ENCODE measurements at places on chromosomes 6 and 20.

- no peak for DNase-seq
These were observed 80.4 kb downstream of the AK9 start for GRCh38 chr6:109610590-109610989.

DNA sequence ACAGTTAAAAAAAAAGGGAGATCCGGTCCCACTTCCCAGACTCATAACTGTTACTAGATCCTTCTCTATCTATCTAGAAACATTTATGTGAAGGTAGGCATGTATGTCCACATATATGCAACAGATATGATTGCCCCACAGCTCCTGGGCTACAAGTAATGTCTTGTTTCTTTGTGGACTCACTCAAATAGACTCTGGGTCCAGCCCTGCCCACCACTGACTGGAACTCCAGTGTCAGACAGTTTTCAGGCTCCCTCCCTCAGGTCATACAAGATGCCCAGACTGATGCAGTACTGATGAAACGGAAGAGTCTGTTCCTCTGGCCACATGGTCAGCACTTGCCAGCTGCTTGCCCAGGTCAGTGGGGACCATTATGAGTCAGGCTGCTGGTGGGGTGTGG, 30.8 kb upstream of the IER3 start:
- no peak for DNase-seq

DNA sequence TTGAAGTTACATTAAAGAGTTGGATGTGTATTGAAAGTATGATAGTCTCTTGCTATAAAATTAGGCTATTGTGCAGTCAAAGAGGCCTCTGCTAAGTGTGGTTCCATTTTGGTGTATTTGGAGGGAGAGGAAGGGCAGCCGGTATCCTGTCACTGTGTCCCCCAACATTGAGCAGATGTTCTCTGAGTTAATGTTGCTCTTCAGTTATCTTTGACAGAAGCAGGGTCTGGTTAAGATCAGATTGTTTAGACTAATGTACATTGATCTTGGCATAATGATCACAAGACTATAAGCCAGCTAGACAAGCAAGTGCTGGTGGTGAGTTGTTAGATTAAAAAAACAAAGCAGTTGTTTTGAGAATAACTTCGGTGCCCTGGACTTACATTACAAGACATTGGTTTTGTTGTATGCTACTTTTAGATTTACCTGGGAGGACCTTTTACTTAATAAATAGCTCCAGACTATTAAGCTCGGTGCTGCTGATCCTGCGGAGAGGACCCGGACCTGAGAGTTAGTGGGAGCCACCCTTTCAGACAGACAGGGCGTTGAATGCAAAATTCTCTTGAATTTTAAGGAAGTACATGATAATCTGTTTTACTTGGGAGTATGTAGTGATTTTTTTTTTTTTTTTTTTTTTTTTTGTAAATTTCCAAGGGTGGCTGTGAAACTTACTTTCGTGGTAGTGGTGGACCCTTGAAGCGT, 97.8 kb downstream of the JARID2 start:
- no peak for DNase-seq

DNA sequence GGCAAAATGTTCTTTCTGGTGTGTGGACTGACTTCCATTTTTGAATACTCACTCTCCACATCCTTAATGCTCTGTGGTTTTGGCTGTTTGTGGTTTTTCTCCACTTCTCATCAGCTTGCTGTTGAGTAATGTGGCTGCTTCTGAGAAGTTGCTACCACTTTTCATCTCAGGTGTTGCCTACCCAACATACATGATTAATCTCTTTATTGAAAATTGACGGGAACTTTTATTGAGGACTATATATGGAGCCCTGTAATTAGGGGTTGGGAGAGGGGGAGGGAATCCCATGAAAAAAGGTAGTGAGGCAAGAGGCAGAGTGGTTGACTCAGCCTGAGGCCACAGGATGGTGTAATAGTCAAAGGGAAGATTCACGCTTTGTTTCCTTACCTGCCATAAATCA, 17.6 kb downstream of the IL22RA2 start:
- DNase-seq = peak; percentile 3

DNA sequence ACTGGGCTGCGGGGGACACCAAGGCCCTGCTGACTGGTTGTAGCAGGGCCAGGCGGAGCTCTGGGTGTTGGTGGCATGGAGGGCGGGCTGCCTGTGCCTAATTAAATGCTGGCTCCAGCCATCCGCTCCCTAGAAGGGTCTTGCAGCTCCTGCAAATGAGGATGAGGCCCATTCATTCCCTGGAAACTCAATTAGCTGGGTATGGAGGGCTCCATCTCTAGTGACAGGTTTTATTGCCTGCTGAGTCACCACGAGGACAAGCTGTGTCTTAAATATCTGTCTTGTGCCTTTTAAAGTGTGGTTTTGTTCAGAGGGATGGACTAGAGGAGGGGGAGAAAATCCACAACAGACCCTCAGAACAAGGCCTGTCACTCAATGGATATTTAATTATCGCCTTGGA, 60.9 kb downstream of the SULF2 start:
- no peak for DNase-seq

DNA sequence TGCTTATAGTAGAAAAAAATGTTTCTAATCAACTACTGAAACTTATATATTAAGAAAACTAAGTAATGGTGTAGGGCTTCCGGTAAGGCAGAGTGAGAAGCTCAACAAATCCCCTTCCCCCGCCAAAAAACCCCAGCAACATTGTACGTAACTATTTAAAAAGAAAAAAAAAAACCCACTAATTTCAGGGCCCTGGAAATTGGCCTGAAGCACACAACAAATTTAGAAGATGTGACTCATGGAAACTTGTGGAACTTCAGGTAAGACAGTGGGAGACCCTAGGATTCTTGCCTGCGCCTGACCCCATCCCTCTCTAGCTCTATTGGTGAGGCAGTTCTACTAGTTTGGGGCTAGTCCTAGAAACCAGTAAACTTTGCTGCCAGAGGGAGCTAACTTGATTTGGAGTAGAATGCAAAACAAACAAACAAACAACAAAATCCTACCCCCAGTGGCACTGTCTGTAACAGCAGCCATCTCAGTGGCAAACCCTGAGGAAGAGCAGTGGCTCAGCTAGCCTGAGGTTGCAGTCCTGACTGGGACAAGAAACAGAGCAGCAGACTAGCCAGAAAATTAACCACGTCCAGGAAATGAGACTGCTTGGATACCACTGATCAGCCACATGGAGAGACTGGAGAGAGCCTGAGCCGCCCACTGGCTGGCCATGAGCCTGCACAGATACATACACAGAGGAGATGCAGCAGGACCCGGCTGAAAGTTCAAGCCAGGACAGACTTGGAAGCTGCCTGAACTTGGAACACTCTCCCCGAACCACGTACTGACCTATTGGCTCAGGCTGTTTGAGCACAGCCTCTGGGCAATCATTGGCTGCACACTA, 135.1 kb downstream of the TBXT start:
- no peak for DNase-seq

- DNase-seq = no peak
These were observed 2.4 kb downstream of the SNAI1 start for GRCh38 chr20:49985157-49985556.

GRCh38 chr6:160933256-160933655, 58.3 kb upstream of the MAP3K4 start:
- DNase-seq = no peak

DNA sequence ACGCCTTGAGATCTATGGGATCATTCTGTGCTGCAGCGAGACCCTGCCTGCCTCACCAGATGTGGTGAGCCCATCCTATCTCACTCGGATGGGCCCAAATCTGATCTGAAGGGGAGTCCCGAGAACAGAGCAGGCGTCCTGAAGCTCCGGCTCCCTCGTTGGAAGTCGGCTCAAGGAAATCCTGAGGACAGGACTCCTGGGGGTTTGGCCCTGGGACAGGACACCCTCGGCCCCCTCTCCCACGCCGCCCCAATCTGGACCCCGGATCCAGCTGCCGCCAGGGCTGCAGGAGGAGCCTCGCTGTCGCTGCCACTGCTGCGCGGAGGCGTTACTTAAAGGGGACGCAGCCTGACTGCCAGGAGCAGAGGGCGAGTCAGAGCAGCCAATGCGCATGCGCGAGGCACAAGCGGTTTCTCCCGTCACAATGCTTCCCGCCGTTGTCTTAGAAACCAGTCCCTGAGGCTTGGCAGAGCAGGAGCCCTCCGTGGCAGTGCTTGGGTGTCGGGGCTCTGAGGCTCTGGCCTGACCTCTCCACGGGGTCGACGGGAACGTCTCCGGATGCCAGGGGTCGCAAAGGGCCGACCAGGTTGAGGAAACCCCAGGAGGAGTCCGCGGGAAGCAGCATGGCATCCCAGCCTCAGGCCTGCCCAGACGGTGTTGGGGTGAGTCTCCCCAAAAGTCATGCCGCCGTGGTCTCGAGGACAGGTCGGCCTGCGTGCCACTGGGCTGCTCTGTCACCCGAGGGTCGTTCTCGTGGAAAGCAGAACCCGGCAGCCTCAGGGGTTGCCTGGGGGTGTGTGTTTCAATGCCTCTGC, 1567.8 kb upstream of the DEFB115 start:
- DNase-seq = peak; percentile 11

DNA sequence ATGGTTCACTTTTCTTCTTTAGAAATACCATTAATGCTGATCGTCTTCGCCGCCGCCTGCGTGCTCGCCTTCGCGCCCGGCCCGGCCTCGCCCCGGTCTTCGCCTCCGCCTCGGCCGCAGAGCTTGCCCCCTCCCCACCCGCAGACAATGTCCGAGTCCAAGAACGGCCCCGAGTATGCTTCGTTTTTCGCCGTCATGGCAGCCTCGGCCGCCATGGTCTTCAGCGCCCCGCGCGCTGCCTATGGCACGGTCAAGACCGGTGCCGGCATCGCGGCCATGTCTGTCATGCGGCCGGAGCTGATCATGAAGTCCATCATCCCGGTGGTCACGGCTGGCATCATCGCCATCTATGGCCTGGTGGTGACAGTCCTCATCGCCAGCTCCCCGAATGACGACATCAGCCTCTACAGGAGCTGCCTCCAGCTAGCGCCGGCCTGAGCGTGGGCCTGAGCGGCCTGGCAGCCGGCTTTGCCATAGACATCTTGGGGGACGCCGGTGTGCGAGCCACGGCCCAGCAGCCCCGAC, 4.8 kb upstream of the PRPH2 start:
- no peak for DNase-seq

DNA sequence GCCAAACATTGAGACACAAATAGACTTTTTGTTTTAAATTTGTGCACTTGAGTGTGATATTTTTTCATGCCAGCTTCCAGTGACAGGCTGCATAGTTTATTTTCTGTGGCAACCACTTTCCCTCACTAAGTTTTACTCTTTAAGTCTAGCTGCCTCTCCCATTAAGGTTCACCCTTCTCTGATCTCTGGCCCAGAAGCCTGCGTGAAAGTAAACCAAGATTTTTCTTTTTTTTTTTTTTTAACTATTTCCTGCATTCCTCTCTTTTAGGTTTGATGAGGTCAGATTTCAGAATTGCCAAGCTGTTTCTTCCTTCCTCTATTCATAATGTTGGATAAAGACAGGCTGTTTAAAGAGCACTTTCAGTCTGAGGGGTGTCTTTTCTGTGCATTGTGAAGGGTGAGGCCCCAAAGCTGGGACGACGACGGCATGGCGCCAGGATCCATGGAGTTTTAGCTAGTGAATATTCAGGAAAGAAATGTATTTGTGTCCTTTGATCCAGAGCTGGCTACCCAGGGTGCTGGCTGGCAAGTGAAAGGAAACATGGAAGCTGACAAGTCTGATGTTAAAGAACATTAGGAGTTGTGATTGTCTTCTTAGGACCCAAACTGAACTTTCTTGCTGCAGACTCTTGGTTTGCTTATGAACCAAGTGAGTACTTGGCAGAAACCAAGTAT, 50.7 kb downstream of the DOK5 start:
- no peak for DNase-seq

Data from stimulated activated CD4-positive, alpha-beta T cell treated with anti-CD3 and anti-CD28 coated beads, Interleukin-12 subunit alpha, Interleukin-12 subunit beta, amount 100 ng/mL, for 24 hours (primary cell).